ENCODE measurements at places on chromosomes 4 and X. TPM values are rescaled to one million over a fixed set of nuclear protein-coding genes. Genes with fewer than 3 reads are reported as not detected.

Gene H2BW2
- total RNA-seq, result not detected

Gene FRMPD4
- total RNA-seq, result under 0.01 TPM

DNA sequence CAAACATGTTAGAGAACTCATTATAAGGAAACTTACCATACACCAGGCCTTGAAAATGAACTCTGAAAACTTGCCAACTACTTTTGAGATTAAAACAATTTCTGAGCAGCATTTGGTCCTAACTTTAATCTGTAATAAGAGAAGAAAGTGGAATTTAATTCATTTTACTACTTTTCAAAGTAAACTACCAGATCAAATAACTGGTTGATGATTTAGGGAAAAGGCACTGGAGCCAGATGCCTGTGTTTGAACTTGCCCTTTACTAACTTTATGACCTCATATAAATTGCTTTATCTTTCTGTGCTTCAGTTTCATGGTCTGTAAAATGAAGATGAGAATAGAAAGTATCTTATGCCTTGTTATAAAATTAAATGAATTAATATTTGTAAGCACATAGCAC lies 159.9 kb upstream of the PCDH18 start:
- H3K27me3 ChIP-seq, result no peaks in the 10 kb centered on the region
- H3K27ac ChIP-seq, result no peak overlapping the region
- no peaks in the 10 kb centered on the region for H3K4me1 ChIP-seq
- H3K4me3 ChIP-seq, result no peak overlapping the region
- no peaks in the 10 kb centered on the region for H3K36me3 ChIP-seq
- no peak for DNase-seq

Gene HPGDS
- 0.98 TPM for total RNA-seq

GRCh38 chr4:62835631-62836030 lies 1573.6 kb downstream of the TECRL start:
- H3K36me3 ChIP-seq, result no peaks in the 10 kb centered on the region
- H3K27ac ChIP-seq, result no peak overlapping the region
- H3K4me3 ChIP-seq, result no peak overlapping the region
- DNase-seq, result no peak
- no peaks in the 10 kb centered on the region for H3K4me1 ChIP-seq

DNA sequence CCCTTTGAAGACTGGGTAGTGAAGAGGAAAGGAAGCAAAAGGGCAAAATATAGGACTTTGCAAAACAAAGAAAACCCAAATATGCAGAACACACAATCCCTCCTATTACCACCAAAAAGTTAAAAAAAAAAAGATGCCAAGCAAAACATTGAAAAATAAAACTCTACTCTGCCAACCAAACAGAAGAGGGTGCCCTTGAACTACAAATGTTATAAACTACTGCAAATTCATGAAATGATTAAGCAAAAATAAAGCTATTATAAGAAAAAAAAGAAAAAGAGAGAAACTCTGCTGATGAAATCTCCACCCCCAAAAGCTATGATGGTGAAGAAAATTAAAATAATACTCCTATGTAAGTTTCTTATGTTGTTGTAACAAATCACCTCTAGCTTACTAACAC lies 168.5 kb upstream of the STK26 start:
- DNase-seq, result no peak
- no peak overlapping the region for H3K4me3 ChIP-seq
- no peaks in the 10 kb centered on the region for H3K27me3 ChIP-seq
- no peaks in the 10 kb centered on the region for H3K4me1 ChIP-seq
- H3K36me3 ChIP-seq, result no peaks in the 10 kb centered on the region
- H3K27ac ChIP-seq, result no peak overlapping the region

Gene TRO
- 14.8 TPM for total RNA-seq

DNA sequence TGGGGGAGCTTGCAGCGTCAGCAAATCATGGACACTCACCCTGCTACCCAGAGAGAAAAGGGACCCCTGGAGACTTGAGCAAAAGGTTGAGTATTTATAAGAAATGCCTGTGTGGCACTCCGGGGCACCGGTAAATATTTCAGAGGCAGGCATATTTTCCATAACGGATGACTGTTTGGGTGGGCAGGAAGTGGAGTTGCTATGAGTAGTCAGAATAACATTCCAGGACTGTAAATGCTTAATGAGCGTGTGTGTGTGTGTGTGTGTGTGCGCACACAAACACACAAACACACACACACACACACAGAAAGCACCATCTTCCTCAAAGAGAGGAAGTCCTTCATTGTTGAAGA lies 74.6 kb downstream of the MXRA5 start:
- H3K4me3 ChIP-seq, result no peak overlapping the region
- H3K36me3 ChIP-seq, result no peaks in the 10 kb centered on the region
- no peak overlapping the region for H3K27ac ChIP-seq
- H3K4me1 ChIP-seq, result no peaks in the 10 kb centered on the region
- DNase-seq, result no peak

Gene YIPF7
- not detected for total RNA-seq

Gene AMTN
- not detected for total RNA-seq

Gene RNF175
- 5.9 TPM for total RNA-seq

DNA sequence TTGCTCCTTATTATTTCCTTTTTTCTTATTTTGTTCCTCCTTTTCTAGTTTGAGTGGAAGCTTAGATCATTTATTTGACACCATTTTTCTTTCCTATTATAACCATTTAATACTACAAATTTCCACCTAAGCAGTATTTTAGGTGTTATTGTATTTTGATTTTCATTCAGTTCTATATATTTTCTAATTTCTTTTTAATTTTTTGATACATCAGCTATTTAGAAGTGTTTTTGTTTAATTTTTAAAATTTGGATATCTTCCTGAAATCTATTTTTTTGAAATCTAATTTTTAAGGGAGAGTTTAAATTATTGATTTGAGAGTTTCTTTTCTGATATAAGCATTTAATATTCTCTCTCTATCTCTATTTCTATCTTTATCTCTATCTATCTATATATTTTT lies 108.1 kb downstream of the LARP1B start:
- H3K27ac ChIP-seq, result no peak overlapping the region
- H3K4me1 ChIP-seq, result no peaks in the 10 kb centered on the region
- DNase-seq, result no peak
- peaks cover 2% of the 10 kb centered on the region for H3K36me3 ChIP-seq
- H3K27me3 ChIP-seq, result no peaks in the 10 kb centered on the region

DNA sequence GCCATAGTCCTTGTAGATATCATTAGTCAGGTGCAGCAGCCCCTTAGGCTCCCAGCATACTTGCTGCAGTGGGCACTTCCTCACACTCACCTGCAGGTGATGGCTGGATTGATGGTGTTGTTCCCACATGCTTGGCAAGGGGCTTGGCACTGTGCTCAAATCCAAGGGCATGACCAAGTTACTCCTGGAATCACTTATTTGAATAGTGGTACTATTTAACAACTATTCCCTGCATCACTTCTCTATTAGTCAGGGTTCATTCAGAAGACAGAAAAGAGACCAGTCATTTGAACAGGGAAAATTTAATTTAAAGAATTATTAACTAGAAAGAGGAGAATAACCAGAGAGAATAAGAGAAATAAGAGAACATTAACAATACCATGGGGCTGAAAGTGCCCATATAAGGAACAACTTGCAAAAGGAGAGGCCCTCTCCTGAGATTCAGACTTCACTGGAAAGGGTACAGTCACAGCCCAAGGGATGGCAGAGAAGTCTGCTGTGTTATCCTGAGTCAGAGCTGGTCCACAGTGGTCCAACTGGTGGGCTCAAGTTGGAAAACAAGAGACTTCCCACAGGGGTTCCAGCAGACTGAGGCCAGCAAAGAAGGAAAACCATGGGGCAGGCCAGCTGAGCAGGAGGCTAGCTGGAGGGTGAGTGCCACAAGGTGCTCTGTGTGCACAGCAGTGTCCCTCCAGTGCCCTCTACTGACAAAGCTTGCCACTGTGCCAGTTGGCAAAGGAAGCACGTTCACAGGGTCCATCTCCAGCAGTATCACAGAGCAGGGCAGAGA lies 9.8 kb downstream of the SPP1 start:
- no peaks in the 10 kb centered on the region for H3K4me1 ChIP-seq
- H3K27me3 ChIP-seq, result no peaks in the 10 kb centered on the region
- no peaks in the 10 kb centered on the region for H3K36me3 ChIP-seq
- no peak overlapping the region for H3K4me3 ChIP-seq

Gene MAML3
- 11.1 TPM for total RNA-seq

GRCh38 chrX:134633832-134634231 lies 24.4 kb downstream of the PLAC1 start:
- H3K4me1 ChIP-seq, result no peaks in the 10 kb centered on the region
- no peaks in the 10 kb centered on the region for H3K36me3 ChIP-seq
- peaks cover 72% of the 10 kb centered on the region for H3K27me3 ChIP-seq
- no peak overlapping the region for H3K27ac ChIP-seq
- no peak overlapping the region for H3K4me3 ChIP-seq
- DNase-seq, result no peak

Gene PPARGC1A
- total RNA-seq, result 7.9 TPM

GRCh38 chr4:24003926-24004325 lies 114.1 kb upstream of the PPARGC1A start:
- H3K4me1 ChIP-seq, result no peaks in the 10 kb centered on the region
- H3K4me3 ChIP-seq, result no peak overlapping the region
- H3K27ac ChIP-seq, result no peak overlapping the region
- H3K36me3 ChIP-seq, result no peaks in the 10 kb centered on the region

GRCh38 chr4:141731481-141731880 lies 95.1 kb downstream of the IL15 start:
- H3K27ac ChIP-seq, result no peak overlapping the region
- DNase-seq, result no peak
- no peaks in the 10 kb centered on the region for H3K27me3 ChIP-seq
- no peaks in the 10 kb centered on the region for H3K4me1 ChIP-seq

DNA sequence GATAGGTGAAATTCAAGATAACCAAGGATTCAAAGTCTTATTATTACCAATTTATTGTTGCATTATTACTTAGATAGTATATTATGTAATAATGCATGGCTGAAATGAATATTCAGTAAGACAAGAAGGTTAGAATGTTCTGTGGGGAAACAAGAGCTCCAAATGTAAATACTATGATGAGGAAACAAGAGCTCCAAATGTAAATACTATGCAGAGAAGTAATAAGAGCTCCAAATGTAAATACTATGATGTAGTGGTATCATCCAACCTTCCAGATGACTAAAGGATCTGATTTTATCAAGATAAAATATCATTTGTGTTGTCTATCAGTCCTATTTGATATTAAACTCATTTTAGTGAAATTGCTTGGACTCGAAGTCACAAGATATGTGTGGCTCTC lies 82.2 kb upstream of the PCDH18 start:
- H3K4me1 ChIP-seq, result no peaks in the 10 kb centered on the region
- DNase-seq, result no peak
- no peak overlapping the region for H3K4me3 ChIP-seq
- H3K27ac ChIP-seq, result no peak overlapping the region
- no peaks in the 10 kb centered on the region for H3K36me3 ChIP-seq
- H3K27me3 ChIP-seq, result no peaks in the 10 kb centered on the region

DNA sequence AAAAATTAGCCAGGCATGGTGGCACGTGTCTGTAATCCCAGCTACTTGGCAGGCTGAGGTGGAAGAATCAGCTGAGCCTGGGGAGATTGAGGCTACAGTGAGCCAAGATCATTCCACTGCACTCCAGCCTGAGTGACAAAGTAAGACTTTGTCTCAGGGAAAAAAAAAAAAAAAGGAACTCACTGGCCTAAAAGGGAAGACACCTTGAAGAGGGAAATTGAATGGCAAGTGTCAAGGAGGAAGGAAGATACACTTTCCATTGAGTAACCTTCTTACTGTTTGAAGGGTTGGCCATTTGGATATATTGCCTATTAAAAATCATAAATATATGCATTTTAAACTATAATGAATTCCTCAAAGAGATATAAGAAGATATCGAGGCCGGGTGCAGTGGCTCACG lies 147.5 kb upstream of the FAM241A start:
- H3K27me3 ChIP-seq, result no peaks in the 10 kb centered on the region
- H3K4me1 ChIP-seq, result no peaks in the 10 kb centered on the region
- no peaks in the 10 kb centered on the region for H3K36me3 ChIP-seq

GRCh38 chrX:848386-848785 lies 217.8 kb downstream of the SHOX start:
- no peaks in the 10 kb centered on the region for H3K36me3 ChIP-seq
- no peak overlapping the region for H3K4me3 ChIP-seq
- no peak for DNase-seq
- H3K27me3 ChIP-seq, result no peaks in the 10 kb centered on the region
- no peaks in the 10 kb centered on the region for H3K4me1 ChIP-seq

GRCh38 chr4:81319657-81320056 lies 104.6 kb upstream of the PRKG2 start:
- H3K4me1 ChIP-seq, result no peaks in the 10 kb centered on the region
- no peaks in the 10 kb centered on the region for H3K36me3 ChIP-seq
- no peak overlapping the region for H3K27ac ChIP-seq

Gene CXXC4
- 3.3 TPM for total RNA-seq

- peaks cover 6% of the 10 kb centered on the region for H3K4me1 ChIP-seq
- H3K36me3 ChIP-seq, result no peaks in the 10 kb centered on the region
- no peaks in the 10 kb centered on the region for H3K27me3 ChIP-seq
- no peak overlapping the region for H3K27ac ChIP-seq
Observed at GRCh38 chr4:76153356-76153755, 5.2 kb upstream of the NUP54 start.

- no peaks in the 10 kb centered on the region for H3K4me1 ChIP-seq
- DNase-seq, result no peak
- H3K27me3 ChIP-seq, result no peaks in the 10 kb centered on the region
- H3K27ac ChIP-seq, result no peak overlapping the region
- no peaks in the 10 kb centered on the region for H3K36me3 ChIP-seq
- no peak overlapping the region for H3K4me3 ChIP-seq
Observed at GRCh38 chrX:113297437-113297836, 456.8 kb upstream of the AMOT start.

DNA sequence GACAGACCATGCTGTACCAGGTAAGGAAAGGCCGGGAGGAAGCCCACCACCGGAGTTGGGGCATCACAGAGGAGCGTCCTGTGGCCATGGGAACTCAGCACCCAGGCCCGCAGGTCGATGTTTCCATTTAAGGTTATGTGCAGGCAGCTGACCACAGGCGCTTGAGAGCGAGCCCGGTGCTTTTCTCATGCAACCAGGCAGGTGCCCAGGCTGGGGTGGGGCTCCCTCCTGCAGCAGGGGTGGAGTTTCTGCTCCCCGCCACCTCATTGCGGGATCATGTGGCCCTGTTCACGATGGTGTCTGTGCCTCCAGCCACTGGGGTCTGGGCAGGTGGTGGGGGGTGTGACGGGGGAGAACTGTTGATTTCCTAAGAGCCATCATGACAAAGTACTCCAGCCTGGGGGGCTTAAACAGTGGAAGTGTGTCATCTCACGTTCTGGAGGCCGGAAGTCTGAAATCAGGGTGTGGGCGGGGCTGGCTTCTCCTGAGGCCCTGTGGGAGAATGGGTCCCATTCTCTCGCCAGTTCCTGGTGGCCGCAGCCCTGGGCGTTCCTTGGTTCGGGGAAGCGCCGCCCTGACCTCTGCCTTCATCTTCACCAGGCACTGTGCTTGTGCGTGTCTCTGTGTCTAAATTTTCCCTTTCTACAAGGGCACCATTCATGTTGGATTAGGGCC lies 60.9 kb downstream of the CPZ start:
- H3K27ac ChIP-seq, result no peak overlapping the region
- no peak overlapping the region for H3K4me3 ChIP-seq
- no peaks in the 10 kb centered on the region for H3K4me1 ChIP-seq

DNA sequence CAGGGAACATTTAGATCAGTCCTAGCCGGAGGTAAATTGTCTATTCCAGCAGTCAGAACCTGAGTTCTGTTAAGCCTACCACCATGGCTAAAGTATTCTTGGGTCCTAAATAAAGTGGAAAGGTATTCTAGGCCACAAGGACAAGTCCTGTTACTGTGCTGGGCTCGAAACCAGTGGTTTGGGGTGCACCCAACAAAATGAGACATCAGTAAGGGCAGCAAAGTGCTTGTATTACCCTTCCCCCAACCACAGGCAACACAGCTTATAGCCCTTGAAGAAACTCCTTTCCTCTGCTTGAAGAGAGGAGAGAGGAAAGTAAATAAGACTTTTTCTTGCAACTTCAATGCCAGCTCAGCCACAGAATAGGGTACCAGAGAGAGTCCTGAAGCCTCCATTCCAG lies 1345.6 kb downstream of the PCDH18 start:
- H3K4me3 ChIP-seq, result no peak overlapping the region
- no peaks in the 10 kb centered on the region for H3K4me1 ChIP-seq
- H3K27me3 ChIP-seq, result no peaks in the 10 kb centered on the region
- H3K36me3 ChIP-seq, result no peaks in the 10 kb centered on the region

Measured in breast epithelium (tissue), 4 donors.